ENCODE measurements at places on chromosomes 12 and 14.

- DNase-seq: no peak
Measured at GRCh38 chr12:26373606-26374495, 178.5 kb downstream of the SSPN start.

GRCh38 chr12:111285200-111285599, 83.7 kb downstream of the PHETA1 start:
- no peak for DNase-seq

DNA sequence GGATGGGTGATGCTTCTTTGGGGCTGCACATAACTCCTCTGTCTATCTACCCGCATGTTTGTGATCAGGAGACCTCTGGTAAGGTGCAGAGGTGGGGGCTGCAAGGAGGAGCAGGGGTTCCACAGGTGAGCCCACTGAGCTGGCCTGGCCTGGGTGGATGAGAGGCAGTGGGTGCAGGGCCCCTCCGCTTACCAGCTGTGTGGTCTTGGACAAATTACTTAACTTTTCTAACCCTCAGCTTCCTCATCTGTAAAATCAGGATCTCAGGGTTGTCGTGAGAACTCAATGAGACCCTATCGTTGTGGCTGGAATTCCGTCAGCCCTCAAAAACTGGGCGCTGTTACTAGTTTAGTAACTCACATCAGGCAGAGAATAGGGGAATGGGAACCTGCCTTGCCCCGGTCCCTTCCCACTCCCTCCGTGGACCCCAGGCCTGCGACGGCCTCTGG, 7.5 kb downstream of the PTPN6 start:
- DNase-seq: no peak

DNA sequence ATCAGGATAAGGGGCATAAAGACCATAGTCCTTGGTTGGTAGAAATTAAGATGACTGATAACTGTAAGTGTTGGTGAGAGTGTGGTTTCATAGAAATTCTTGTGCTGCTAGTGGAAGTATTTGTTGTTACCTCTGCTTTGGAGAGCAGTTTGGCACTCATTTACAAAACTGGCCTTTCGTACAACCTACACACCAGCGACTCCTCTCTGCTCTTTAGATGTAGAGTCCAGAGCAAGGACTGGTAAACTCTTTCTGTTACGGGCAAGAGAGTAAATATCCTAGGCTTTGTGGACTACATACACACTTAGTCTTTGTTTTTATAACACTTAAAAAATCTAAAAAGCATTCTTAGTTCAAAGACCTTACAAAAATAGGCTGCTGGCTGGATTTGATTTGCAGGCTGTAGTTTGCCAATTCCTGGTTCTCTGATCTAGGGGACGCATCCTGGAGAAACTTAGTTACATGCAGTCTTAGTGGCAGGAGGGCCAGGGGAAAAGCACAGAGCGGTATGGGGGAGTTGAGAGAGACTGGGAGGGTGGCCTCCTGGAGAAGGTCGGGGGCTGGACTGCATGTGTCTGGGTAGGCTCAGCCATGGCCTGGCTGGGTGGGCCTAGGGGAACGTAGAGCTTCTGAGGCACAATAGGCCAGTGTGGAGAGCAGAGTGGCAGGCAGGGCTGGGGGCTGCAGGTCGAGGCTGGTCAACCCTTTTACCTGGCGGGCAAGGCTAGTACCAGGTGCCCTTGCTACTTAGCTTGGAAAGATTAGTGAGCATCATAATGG, 55.3 kb upstream of the AMN start:
- DNase-seq: no peak

- peak; percentile 13 for DNase-seq
Measured at GRCh38 chr12:104669089-104669721, 212.5 kb downstream of the CHST11 start.

DNA sequence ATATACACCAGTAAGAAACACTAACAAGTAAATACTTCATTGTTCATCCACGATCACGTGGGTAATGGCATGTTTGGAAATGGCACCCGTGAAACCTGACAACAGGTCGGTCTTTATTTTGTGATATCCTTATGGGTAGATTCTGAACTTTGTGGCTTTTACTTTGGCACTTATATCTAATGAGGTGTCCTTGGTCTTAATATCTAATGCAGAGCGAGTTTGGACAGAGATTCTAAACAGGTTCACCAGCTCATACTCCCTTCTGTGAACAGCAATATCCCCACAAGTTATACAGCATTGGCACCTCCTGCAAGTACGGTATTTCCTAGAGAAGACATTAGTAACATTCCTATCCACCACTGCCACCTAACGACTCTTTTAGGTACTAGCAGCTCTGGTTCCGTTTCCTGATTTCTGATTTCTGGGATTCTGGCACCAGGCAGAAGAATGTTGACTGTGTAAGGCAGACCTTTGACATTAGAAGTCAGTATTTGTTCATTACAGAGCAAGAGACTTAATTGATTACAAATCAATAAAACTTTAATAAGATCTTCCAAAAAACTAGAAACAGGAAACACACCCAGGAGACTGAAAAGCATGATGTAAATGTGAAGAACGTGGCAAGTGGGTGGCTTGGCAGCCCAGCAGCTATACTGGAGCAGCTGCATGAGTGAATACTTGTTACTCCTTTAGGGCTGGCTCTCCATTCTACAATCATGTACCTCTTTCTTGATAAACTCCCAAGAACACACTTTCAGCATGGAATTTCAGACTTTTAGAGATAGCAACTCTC, 2.5 kb downstream of the ANG start:
- peak; percentile 75 for DNase-seq

- no peak for DNase-seq
Measured at GRCh38 chr12:3310271-3311026, 180.6 kb upstream of the PRMT8 start.

- no peak for DNase-seq
Measured at GRCh38 chr14:61033054-61033453, 52.0 kb downstream of the SLC38A6 start.

DNA sequence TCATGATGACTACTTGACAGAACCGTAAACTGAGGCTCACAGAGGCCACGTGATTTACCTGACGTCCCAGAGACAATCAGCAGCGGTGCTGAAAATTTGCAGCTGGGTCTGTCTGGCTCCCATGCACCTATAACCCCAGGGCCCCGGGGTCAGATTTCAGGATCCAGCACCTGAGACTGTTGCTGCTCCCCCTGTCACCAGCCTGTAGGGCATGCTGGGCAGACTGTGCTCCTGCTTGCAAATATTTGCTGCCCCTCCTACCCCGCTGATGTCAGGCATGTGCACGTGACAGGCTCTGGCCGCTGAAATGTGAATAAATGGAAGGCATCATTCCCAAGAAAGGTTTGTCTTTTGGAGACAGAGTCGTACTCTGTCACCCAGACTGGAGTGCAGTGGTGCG, 6.0 kb downstream of the MMAB start:
- no peak for DNase-seq

DNA sequence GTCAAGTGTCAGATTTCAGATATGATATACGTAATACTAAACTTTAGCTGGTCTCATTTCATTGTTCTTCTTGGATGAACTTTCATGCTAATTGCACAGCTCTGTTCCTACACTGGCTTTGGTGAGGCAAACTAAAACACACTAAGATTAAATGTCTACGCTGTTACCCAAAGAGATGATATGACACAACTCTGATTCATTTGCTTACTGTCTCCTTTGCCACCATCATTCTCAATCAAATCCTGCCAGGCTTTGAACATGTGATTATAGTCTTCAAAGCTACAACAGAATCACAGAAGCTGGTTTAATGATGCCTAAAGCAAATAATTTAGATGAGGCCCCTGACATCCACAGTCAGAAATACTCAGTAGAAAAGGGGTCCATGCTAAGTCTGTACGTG, 37.7 kb downstream of the MDGA2 start:
- DNase-seq: no peak

- DNase-seq: no peak
Measured at GRCh38 chr14:53951627-53952303, 4.9 kb downstream of the BMP4 start.

DNA sequence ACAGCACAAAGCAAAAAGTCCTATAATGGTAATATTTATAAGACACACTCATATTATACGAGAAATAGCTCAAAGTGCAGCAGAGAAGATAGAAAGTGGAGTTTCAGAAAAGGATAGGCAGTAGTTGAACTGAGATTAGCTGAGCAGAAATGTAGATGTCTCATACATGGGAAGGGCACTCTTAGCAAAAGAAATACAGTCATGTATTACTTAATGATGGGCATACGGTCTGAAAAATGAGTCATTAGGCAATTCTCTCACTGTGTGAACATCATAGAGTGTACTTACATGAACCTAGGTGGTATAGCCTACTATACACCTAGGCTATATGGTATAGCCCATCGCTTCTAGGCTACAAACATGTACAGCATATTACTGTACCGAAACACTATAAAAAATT, 671.3 kb downstream of the RPS29 start:
- DNase-seq: no peak

GRCh38 chr12:100823963-100824362, 29.4 kb downstream of the ANO4 start:
- DNase-seq: no peak

DNA sequence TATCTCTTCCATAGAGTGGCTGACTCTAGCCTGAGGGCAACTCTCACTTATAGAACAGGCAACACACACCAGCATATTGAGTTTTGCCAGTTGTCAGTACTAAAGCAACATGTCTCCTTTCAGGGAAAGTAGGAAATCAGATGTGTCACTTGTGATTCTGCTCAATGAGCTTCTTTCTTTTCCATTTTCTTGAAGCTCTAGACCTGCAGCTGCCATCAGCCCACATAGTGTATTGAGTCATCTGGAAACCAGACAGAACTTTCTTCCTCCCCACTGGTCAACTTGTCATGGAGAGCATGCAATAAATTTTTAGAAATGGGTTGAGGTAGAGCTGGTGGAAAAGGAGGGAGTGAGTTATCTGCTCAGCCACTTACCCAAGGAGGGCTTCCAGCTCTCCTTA, 209.0 kb upstream of the PLEKHG7 start:
- DNase-seq: no peak

- no peak for DNase-seq
Measured at GRCh38 chr12:16154990-16155389, 122.5 kb downstream of the SLC15A5 start.

DNA sequence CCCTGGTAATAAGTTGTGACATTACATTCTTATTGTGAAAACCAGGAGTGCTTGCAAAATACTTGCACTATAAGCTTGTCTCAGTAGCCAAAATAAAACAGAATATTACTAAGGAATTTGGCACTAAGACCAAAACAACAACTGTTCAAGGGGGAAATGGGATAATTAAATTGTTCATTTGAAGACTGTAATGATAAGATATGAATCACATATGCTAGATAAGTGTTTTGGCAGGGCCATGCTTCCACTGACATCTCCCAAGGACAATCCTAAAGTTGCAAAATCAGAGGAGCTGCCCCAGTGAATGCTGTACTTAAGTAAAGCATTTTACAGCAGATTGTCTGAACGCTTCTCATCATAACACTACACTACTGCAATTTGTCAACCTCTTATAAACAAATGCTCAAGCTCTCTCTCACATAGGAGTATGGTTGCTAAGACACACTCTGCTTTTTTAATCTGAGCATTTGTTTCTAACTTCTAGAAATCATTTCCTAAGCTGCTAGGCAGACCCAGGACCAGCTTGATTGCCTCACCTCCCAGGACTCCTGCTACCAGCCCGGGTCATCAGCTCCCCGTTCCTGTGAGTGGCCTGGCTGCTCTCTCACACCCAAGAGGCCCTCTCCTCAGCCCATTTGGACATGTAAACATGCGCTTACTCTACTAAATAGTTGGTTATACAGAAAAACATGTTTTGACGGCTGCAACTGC, 191.5 kb downstream of the PAX9 start:
- no peak for DNase-seq

- DNase-seq: peak; percentile 92
Measured at GRCh38 chr12:6613776-6614512, 6.8 kb upstream of the CHD4 start.

DNA sequence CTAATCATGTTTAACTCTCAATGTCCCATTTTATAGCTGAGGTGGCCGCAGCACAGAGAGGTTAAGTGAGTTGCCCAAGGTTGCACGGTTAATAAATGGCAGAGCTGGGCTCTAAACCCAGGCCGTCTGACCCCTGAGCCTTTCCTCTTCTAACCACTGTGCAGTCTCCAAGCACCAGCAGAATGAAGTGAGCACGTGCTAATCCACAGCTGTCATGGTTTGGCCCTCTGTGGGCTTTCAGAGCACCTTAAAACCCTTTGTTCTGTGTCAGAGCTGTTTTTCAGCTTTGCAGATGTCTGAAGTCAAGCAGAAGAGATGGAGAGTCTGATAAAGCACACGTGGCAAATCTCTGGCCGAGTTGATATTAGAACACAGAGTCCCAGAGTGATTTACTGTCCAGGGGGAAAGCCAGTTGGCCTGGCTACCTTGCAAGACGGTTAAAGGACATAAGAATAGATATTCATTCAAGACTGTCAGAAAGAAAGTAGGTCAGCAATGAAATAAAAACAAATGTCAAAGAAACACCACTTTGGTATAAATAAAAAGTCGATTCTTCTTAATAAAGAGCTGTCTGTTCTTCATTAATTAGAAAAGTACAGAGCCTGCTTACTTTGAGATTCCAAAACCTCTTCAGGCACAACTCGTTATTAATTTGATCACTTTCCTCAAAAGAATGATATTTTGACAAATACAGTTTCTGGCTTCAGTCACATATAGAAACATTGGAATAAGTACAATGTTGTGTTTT, 107.3 kb downstream of the CRADD start:
- DNase-seq: no peak

- DNase-seq: peak; percentile 19
Measured at GRCh38 chr12:112686373-112686772, 105.2 kb upstream of the RPH3A start.

DNA sequence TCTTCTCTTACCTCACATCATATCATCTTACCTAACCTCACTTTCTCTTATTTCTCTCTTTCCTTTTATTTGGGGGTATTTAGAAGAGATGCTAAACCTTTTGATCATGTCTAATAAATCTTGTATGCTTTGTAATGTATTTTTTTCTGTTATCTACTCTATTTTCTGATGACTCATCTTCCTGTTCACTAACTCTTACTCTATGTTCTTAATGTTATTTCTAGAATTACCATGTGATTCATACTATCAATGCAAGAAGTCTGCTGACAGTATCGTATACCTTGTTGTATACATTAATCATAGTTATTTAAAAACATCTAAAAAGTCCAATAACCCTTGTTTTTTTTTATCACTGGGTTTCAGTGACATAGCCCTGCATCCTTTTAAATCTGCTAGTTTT, 62.3 kb downstream of the MGAT4C start:
- no peak for DNase-seq
